OCI-LY7 (cell line): ENCODE measurements at places on chromosomes 7 and 10.
A peak's percentile ranks its signal among the peaks of the same experiment; 100 is the strongest.

GRCh38 chr10:99450624-99451498, 20.4 kb upstream of the GOT1 start:
- DNase-seq, result no peak

DNA sequence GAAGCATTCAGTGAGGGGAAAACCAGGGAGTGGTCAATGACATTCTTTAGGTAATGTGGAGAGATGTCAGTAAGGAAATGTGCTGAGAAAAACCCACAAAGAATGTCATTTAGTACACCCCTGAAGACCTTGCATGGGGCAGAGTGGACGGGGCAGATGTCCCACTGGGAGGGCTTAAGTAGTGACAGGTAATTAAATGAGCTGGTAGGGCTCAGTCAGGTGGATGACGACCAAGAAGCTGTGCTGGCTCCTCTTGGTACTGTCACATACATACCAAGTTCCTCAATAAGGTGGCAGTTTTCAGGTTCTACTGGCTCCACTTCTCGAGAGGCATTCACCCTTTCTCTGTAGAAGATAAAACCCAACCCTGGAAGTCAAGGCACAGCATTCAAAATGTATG, 1.8 kb downstream of the PON3 start:
- DNase-seq, result no peak

- no peak for DNase-seq
These were observed 39.2 kb upstream of the SLC35B4 start for GRCh38 chr7:134355927-134356326.

DNA sequence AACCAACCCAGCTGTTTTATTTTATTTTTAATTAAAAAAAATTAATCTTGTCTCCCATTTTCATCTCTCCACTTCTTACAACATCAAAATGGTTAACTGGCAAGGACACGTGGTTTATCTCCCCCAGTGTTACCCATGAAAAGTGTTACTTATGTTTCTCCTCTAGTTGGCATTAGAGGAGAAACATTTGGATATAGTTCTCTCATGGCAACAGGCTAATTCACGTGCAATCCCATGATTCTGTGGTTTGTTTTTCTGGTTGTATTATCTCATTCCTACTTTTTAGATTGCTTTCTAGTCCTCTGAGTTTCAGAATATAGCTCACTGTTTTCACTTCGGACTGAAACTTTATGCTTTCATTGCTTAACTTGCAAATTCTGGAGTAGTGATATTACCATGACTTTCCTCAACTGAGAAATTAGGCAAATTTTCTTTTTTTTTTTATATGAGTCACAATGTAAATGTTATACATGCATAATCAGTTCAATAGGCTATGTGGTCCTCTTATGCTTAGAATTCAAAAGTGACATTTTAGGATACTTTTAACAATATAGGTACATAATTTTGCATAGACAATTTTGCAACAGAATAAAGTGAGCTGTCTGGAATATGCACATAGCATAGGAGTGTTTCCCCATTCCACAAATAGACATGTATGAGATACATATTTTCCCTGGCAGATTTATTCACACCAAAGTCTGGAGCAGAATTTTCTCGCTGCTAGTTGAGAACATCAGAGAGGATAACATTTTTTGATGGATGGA, 43.0 kb downstream of the LHFPL3 start:
- no peak for DNase-seq

DNA sequence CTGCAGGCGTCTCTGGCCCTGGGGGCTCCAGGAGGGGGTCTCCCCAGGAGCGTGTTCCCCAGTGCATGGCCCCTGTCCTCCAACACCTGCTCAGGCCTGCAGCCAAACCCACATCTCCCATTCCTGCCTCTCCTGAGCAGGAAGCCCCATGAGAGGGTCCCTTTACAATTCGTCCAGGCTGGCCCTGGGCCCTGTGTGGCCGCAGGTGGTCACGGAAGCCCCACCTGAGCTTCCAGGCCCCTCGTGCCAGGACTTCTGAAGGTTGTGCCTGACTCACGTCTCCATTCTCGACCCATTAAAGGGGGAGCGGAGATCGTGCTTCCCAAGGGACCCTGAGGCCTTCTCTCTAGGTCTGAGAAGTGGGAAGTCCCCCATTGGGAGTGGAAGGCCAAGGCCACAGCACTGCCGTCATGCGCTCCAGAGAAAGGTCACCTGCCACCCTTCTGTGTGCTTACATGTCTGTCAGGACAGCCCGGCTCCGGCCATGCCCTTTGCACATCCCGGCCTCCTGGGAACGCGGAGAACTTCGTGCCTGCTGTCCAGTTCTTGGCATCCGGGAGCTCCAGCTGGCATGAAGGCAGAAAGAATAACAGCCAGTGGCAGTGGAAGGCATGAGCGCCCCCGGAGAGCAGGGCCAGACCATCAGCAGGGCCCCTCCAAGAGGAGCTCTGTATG, 382.3 kb downstream of the DNAJB6 start:
- no peak for DNase-seq

- DNase-seq, result no peak
These were observed 105.3 kb downstream of the DGKI start for GRCh38 chr7:137741443-137741842.

DNA sequence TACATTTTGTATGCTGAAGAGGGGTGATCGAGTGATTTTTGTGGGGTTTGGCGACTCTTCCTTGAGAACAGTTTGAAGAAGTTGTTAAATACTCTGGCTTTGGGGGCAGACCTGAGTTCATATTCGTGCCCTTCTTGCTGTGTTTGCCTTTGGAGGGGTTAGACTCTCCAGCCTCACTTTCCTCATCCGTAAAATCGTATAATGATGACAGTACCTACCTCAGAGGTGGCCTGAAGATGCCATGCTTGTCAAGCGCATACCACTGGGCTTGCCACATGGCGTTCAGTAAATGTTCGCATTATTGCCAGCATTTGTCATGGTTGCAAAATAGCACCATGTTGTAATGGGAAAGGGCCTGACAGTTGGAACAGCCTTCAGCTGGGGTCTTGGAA, 1.3 kb downstream of the STK17A start:
- peak; percentile 61 for DNase-seq

GRCh38 chr7:139341058-139341775, at the start of gene FMC1:
FMC1 (plus strand) TSS chr7:139341337; CDS start chr7:139341385, 48 bp downstream.
- peak; percentile 93 for DNase-seq

DNA sequence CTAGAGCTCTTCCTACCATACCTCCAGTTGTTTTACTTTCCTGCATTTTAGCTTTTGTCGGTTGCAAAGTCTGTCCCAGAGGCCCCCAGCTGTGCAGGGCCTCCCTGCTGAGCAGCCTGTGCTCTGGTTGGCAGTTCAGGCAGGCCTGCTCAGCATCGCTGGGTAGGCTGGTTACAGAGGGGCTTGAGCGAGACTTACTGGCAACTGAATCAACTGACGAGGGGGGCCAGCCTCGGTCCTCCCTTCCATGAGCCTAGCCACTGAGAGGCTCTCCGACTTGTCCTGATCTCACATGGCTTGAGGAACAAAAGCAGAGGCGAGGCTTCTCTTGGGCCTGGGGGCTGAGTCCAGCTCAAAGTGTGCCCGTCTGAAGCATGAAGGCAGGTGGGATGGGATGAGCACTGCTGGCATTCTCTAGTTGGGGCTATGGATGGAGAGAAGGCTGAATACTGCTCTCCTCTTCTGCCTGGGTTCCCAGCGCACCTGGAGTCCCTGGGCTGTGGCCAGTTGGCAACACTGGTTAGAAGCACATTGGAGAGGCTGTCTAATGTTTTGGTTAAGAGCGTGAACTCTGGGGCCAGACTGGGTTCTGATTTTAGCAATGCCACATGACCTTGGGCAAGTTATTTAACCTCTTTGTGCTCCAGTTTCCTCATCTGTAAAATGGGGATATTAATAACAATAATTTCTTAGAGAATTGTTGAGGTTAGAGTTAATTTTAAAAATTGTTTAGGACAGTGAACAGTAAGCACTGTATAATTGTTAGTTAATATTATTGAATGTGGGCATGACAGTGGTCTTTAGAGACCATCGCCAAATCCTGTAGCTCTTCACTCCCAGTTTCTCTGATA, 6.9 kb upstream of the SFRP5 start:
- no peak for DNase-seq

- DNase-seq, result no peak
These were observed 35.4 kb downstream of the BNIP3 start for GRCh38 chr10:131946321-131946751.
